Neural crest cell (in vitro differentiated cells): ENCODE measurements at places on chromosomes 16 and 17. TPM values are rescaled to one million over a fixed set of nuclear protein-coding genes. Genes with fewer than 3 reads are reported as not detected.

- H3K4me1 ChIP-seq, result peaks cover 16% of the 10 kb centered on the region
- DNase-seq, result peak; percentile 30
- peak overlapping the region; percentile 38 for H3K4me3 ChIP-seq
Measured at GRCh38 chr16:81729451-81729850, 49.6 kb upstream of the PLCG2 start.

DNA sequence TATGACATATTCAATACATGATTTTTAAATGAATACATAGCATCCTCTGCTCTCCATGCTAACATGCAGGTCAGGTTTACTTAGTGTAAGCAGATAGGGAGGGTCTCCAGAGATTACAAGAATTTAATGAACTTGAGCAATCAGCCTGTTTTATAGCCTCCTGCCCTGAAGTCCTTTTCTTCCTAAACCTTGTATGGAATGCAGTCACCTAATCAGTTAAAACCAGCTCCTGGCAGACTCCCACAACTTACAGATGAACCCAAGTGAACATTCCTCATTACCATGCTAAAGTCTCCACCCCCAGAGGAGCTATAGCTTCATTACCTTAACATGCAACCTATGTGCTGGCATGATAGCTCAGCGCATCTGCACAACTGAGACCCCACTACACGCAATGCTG, 48.5 kb upstream of the RBBP6 start:
- H3K27me3 ChIP-seq, result peaks cover 3% of the 10 kb centered on the region
- H3K4me1 ChIP-seq, result no peaks in the 10 kb centered on the region
- no peaks in the 10 kb centered on the region for H3K36me3 ChIP-seq

Gene DNAH9
- total RNA-seq, result 18.6 and 25.4 TPM in 2 replicates

DNA sequence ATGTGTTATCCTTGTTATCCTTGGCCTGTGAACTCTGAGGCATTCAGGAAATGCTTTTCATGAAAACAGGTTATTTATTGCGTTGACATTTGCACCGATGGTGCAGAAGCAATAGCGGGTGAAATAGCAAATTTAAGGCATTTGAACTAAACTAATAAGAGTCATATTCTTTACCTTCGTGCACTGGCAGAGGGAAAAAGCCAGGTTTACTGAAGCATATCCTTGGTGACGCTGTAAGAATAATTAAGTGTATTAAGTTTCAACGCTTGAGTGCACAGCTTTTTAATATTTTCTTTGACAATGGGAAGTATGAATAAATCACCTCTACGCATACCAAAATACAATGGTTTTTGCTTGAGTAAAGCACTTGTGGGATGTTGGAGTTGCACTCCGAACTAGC, 13.6 kb upstream of the KPNA2 start:
- DNase-seq, result no peak
- H3K4me3 ChIP-seq, result peak overlapping the region; percentile 25
- H3K27ac ChIP-seq, result no peak overlapping the region
- peaks cover 12% of the 10 kb centered on the region for H3K27me3 ChIP-seq

Gene STH
- total RNA-seq, result not detected in 2 replicates

Gene CBX4
- total RNA-seq, result 19.1 and 21.0 TPM in 2 replicates

Gene NPIPA5
- total RNA-seq, result 6.0 and 6.1 TPM in 2 replicates
